Stimulated activated CD8-positive, alpha-beta memory T cell treated with anti-CD3 and anti-CD28 coated beads, Interleukin-12 subunit alpha, Interleukin-12 subunit beta, amount 100 ng/mL, for 1 hour (primary cell): ENCODE measurements at places on chromosomes 16 and 17.

DNA sequence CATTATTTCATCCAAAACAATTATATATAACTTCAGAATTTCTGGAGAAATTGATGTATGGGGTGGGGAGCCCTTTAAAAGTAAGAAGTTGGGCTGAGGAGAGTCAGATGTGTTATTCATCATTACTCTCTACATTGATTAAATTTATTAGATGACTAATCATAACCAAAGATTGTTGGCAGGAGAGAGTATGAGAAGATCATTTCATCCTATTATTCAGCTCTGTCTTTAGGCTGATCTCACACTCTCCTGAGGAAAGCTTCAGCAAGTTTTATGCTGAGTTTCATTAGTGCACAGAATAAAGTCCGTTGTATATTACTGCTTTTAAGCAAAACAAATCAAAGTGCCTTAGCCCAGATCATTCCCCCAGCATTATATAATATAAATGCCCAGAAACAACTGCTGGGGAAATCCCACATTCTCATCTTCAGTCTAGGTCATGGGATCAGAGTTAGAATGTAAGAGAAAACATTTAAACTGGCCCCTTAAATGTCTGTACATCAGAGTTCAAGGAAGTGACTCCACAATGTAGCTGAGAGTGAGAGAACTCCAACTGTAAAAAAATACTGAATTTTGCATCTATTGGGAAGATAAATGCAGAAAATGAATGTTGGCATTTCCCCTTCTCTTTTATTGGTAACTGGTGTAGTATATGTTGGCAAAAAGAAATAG lies 130.1 kb upstream of the HLF start:
- no peak for DNase-seq

GRCh38 chr17:17032131-17032692 lies 10.0 kb upstream of the MPRIP start:
- DNase-seq, result no peak

- no peak for DNase-seq
These were observed 2.6 kb upstream of the OMG start for GRCh38 chr17:31299624-31300023.

- DNase-seq, result no peak
These were observed 8.8 kb downstream of the TUBB3 start for GRCh38 chr16:89931964-89932363.

DNA sequence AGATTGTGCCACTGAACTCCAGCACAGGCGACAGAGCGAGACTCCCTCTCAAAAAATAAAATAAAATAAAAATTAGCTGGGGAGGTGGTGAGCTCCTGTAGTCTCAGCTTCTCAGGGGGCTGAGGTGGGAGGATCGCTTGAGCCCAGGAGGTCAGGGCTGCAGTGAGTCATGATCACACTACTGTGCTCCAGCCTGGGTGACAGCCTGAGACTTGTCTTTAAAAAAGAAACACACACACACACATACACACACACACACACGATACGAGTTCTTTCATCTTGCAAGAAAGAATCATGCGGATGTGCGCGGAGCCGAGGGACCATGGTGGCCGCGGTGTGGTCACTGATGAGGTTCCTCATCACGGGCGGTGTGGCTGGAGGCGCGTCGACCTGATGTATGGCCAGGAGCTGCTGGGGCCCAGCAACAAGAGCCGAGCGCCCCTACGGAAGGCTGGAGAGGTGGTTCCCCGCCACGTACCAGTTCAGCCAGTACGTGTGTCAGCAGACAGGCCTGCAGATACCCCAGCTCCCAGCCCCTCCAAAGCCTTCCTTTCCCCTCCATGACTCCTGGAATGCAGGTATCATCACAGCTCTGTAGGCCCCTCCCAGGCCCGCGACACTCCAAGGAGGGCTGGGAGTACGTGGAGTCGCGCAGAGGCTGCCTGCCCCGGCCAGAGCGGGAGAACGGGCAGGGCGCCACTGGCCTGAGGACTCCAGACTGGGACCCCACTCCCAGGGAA lies 20.7 kb downstream of the NXN start:
- no peak for DNase-seq

GRCh38 chr16:20944861-20945574 lies 44.4 kb downstream of the LYRM1 start:
- no peak for DNase-seq

GRCh38 chr17:77151186-77151585 lies 10.4 kb downstream of the SEC14L1 start:
- no peak for DNase-seq

- DNase-seq, result no peak
These were observed 217.9 kb upstream of the PSMD7 start for GRCh38 chr16:74078511-74079231.

- no peak for DNase-seq
These were observed 369 bp upstream of the BTBD17 start for GRCh38 chr17:74362069-74362405.

DNA sequence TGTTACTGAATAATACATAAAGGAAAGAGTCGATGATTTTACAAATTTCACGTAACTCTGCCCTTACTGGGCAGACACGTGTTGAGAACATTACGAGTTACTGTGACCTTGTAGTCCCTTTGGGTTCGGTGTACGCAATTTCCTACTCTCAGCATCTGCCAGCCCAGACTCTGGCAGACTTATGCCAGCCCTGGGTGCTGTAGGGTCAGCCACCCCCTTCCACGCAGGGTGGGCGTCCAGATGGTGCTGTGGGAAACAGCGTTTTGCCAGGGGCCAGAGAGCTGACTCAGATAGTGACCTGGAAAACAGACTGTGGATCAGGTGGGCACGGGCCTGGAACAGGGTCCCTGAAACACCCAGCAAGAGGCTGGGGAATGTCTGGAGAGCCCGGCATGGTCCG lies 148.9 kb downstream of the RPTOR start:
- no peak for DNase-seq
